Stimulated activated effector memory CD8-positive, alpha-beta T cell treated with anti-CD3 and anti-CD28 coated beads, Interleukin-12 subunit alpha, Interleukin-12 subunit beta, amount 100 ng/mL, for 72 hours (primary cell): ENCODE measurements at places on chromosomes 13 and 19.

DNA sequence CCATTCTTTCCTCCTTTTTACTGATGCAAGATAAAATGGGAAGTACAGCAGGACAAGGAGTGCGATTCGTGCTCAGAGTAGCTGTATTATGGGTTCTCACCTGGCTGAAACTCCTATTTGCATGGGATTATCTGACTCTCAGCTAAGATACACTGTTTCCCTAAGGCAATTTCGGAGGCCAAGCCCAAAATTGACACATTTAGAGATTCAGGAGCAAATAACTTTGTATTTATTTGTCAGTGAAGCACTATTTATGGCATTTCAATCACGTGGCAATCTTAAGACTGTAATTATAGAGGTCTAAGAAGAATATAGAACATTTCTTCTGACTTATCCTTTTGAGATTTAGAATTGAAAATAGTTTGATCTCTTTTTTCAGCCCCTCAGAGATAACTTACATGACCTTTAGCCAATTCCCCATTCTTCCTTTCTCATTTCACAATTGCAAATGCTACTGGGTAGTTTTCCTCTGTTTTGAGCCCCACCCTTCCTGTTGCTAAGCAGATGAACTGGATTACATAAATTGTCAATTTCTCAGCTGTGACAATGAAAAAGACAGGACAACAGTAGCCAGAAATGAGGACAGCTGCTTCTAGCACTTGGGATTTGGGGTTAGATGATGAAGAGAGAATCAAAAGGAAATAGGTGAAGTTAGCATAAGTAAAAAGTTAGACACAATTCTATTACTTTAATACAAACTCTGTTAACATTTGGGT lies 122.7 kb upstream of the FRY start:
- no peak for DNase-seq

GRCh38 chr19:38773469-38774177 lies at the start of gene LGALS7:
Gene LGALS7 (minus strand): TSS chr19:38773517. CDS start chr19:38773492, 25 bp downstream.
- no peak for DNase-seq

- DNase-seq: peak; percentile 70
Measured at GRCh38 chr19:38417544-38418506, 8.2 kb downstream of the RASGRP4 start.

DNA sequence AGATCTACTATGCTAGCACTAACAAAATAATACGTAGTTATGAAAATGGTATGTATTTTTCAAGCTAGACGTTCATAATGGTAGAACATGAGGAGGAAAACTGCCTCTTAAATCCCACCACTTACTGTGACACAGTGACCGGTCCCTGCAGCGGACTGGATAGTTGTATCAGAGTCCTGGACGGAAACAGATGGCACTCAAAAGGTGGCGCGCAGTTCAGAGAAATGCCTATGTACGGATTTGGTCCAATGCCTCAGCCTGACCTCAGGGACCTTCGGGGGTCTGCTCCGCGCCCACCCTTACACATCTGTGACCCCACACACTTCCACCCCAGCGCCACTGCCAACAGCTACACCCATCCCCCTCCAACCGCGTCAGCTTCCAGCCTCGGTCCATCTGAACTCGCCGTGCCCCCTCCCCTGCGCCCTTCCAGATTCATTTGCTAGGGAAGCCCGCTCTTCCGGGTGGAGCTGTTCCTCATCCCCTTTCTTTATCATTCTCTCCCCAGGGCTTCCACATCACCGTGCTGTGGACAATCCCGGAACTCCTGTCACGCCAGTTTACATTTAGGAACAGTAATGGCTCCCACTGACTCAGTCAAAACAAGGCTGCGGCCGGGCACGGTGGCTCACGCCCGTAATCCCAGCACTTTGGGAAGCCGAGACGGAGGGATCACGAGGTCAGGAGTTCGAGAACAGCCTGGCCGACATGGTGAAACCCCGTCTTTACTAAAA lies 792 bp upstream of the LENG8 start:
- DNase-seq: peak; percentile 75

DNA sequence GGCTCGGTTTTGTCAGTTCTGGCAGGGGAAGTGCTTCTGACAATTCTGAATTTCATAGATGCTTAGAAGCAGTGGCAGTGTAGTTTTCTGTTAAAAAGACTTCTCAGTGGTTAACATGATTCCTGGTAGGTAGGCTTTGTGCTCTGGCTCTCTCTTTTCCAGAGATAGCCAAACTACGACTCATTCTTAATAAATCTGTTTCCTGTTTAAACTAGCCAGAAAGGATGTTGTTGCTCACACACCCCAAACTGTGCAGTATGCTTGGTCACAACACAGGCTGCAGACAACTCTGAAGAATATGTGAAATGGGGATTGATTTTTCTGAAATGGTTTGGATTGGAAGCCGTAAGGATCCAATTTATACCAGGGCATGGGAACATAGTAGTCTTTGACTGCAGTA lies 711.5 kb downstream of the PCDH17 start:
- no peak for DNase-seq

GRCh38 chr13:41312176-41312500 lies 1.1 kb downstream of the NAA16 start:
- DNase-seq: no peak

DNA sequence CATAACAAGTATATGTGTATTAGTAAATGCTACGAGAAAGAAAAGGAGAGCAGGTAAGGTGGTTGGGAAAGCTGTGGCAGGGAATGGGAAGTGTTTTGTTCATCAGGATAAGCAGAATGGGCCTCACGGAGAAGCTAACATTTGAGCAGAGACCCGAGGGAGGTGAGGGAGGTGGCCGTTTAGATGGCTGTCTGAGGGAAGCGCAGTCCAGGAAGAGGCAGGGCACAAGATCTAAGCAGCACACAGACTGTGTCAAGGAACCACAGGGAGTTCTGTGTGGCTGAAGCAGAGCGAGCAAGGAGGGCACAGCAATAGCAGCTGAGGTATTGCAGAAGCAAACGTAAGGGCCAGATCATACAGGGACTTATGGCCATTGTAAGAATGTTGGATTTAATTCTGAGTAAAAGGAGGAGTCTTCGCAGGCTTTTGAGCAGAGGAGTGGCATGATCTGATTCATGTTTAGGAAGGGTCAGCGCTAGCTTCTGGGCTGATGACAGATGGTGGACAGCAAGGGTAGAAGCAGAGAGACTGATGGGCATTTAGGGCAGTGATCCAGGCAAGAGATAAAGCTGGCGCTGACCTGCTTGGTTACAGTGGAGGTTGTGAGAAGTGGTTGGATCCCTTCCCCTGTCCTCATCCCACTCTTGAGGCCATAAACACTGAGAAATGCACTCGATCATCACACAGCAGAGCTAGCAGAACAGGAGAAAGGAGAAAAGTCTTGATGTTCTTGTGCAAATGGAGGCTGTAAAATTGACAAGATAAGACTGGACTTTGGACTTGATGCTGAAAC lies 199.9 kb downstream of the LACC1 start:
- no peak for DNase-seq

GRCh38 chr13:94707400-94708021 lies 4.8 kb downstream of the SOX21 start:
- no peak for DNase-seq

DNA sequence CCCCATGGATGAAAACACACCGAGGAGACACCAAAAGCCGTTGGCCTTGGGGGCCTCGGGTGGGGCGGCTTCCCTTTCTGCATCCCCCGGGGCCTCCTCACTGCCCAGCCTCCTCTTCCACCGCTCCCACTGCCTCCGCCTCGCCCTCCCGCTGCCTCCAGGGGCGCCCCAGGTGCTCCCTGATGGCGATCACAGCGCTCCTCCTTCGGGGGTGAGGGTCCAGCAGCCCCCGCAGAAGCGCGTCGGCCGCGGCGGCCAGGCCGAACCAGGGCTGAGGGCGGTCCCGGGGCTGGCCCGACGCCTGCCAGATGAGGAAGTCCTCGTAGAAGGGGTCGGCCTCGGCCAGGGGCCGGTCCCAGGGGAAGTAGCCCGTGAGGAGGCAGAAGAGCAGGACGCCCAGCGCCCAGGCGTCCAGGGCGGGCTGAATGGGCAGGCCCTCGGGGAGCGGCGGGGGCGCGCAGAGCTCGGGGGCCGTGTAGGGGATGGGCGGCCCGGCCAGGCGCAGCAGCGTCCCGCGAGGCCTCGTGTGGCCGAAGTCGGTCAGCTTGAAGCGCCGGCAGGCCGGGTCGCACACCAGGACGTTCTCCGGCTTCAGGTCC lies 7.2 kb downstream of the SBK2 start:
- no peak for DNase-seq

- no peak for DNase-seq
Measured at GRCh38 chr13:30802501-30802900, 67.2 kb downstream of the ALOX5AP start.
